ENCODE measurements at places on chromosomes 16 and 17. TPM values are rescaled to one million over a fixed set of nuclear protein-coding genes. Genes with fewer than 3 reads are reported as not detected.

Gene ARMC5
- 8.6 TPM for total RNA-seq

DNA sequence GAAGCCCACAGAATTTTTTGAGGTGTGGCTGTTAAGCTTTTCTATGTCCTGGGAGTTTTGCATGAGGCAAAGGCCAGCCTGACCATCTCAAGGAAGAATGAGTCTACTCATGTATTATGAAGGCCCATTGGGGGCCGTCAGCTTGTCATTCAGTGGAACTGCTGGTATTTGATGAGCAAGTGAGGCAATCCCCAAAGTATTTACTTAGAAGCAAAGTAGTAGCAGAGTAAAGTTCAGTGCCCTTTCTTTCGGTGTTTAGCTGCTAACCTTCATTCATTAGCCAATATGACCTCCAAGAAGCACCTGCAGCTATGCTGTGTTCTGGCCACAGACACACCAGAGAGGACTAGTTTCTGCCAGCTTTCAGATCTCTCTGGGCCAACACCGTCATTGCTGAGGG, 80.2 kb downstream of the RPA1 start:
- no peak for DNase-seq

- no peak for DNase-seq
These were observed 267.1 kb downstream of the C16orf95 start for GRCh38 chr16:87050142-87050541.

GRCh38 chr17:60091109-60091508, 12.4 kb upstream of the HEATR6 start:
- DNase-seq: no peak

Gene P3H4
- 11.9 TPM for total RNA-seq

Gene TNFRSF13B
- total RNA-seq: not detected

Gene LRRC36
- total RNA-seq: not detected

GRCh38 chr16:50756473-50756872, 14.6 kb downstream of the CYLD start:
- DNase-seq: no peak

Gene KRT25
- not detected for total RNA-seq

GRCh38 chr17:79108232-79108850, 33.7 kb downstream of the ENGASE start:
- DNase-seq: no peak

- no peak for DNase-seq
These were observed 9.0 kb upstream of the MAPK3 start for GRCh38 chr16:30131869-30132475.

GRCh38 chr17:41186872-41187271, 2.2 kb upstream of the KRTAP4-1 start:
- DNase-seq: no peak

Gene MT1F
- 3.0 TPM for total RNA-seq

DNA sequence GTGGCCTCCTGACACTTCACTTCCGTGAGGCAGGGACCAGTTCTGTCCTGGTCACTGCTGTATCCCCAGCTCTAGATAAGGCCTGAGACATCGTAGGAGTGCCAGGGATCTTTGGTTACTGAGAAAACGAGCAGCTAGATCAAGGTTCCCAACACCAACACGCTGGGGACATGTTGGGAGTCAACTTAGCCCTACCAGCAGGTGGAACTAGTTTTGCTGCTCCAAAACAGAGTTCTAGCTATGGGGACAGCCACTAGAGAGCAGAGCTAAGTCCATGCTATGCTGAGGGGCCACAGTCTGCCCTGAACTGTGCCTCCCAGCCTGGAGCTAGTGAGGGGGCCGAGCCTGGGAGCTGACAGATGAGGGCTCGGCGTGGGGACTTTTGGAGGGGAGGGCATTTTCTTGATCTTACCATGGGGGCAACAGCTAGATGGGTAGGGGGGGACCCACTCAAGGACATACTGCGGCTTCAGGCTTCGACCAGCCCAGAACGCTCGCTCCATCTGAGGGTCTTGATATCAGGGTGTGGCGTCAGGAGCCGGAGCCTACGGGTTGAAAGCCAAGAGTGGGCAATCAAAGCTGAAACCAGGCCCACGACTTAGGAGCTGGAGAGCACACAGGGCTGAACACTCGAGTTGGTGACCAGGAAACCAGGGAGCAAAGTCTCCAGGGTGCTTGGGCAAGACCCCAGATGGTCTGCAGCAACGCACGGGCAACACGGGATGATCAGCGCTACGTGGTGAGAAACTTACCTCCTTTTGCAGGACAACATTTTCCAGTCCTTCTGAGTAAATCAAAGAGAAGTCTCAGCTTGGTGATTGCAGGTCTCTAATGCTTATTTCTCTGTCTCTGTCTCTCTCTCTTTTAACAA, 13.4 kb downstream of the SNX20 start:
- DNase-seq: no peak

Gene ETV4
- total RNA-seq: 1.1 TPM

Gene KCNJ2
- 2.1 TPM for total RNA-seq

DNA sequence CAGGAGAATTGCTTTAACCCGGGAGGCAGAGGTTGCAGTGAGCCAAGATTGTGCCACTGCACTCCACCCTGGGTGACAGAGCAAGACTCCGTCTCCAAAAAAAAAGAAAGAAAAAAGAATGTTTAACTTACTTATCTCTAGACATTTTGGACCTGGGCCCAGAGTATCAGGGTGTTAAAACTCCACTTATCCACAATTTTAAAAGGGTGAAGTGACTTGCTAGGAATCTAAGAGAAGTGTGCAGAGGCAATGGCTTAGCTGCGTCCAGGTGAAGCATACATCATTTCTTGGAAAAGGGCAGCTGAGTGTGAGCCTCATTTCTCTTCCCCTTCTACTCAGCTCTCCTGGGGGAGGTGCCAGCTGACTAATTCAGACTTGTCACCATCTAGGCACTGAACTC, 25.1 kb downstream of the ALDH3A2 start:
- DNase-seq: no peak

DNA sequence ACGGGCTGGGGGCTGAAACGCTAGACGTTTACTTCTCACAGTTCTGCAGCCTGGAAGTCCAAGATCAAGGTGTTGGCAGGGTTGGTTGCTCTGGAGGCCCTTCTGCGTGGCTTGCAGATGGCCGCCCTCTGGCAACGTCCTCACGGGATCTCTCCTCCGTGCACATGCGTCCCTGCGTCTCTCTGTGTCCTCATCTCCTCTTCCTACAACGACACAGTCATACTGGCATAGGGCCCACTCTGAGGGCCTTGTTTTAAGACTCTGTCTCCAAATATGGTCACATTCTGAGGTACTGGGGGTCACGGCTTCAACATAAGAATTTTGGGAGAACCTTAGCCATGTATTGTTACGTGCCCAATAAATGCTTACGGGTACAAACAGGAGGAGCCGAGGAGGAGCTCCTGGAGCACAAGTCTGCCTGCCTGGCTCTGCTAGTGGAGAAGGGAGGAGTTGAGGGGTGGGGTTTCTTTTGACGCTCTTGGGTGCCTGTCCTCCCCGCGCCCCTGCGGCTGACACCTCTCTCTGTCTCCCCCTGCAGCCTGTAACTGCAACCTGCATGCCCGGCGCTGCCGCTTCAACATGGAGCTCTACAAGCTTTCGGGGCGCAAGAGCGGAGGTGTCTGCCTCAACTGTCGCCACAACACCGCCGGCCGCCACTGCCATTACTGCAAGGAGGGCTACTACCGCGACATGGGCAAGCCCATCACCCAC, 141.1 kb downstream of the NTN1 start:
- no peak for DNase-seq

DNA sequence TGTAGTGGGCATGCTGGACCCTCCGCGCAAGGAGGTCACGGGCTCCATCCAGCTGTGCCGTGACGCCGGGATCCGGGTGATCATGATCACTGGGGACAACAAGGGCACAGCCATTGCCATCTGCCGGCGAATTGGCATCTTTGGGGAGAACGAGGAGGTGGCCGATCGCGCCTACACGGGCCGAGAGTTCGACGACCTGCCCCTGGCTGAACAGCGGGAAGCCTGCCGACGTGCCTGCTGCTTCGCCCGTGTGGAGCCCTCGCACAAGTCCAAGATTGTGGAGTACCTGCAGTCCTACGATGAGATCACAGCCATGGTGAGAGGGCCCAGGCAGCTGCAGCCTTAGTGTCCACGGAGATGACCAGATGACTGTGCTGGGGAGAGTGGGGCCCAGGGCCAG, 22.3 kb downstream of the ATP2A1 start:
- no peak for DNase-seq

- no peak for DNase-seq
These were observed 144.5 kb downstream of the TMEM132E start for GRCh38 chr17:34723875-34724274.
